ENCODE measurements at places on chromosomes 1 and 21.
A peak's percentile ranks its signal among the peaks of the same experiment; 100 is the strongest.

DNA sequence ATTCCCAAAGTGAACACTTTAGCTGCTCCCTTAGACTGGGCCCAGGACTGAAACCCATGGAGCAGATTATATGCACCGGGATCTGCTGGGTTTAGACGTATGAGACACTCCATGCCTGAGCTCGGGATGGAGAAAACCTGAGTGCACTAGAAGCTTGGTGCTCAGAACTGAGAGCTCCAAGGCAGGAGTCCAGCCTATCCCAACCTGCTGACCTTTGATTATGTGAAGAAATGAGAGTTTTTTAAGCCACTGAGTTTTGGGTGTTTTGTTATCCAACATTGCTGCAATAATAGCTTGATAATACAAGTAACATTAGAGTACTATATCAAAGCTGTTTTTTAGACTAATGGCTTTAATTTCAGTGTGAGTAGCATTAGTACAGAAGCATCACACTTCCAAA, 131.5 kb upstream of the KCNK1 start:
- no peak for DNase-seq

DNA sequence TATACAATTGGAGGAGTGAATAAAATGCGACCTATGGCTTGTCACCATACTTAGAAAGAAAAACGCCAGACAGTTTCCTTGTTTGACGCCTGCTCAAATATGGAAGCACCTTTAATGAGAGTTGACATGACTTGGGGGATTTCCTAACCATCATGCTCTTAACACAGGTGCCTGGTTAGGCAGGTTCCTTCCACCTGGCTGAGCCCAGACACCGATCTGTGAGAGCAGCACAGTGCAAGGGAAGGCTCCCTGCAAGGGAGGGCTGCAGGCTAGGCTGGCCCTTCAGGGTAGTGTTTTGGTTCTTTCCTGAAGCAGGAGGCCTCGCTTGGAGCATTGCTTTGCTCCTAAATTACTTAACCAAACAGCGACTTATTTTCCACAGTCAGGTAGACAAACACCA, 24.6 kb upstream of the KLHDC8A start:
- DNase-seq, result no peak

DNA sequence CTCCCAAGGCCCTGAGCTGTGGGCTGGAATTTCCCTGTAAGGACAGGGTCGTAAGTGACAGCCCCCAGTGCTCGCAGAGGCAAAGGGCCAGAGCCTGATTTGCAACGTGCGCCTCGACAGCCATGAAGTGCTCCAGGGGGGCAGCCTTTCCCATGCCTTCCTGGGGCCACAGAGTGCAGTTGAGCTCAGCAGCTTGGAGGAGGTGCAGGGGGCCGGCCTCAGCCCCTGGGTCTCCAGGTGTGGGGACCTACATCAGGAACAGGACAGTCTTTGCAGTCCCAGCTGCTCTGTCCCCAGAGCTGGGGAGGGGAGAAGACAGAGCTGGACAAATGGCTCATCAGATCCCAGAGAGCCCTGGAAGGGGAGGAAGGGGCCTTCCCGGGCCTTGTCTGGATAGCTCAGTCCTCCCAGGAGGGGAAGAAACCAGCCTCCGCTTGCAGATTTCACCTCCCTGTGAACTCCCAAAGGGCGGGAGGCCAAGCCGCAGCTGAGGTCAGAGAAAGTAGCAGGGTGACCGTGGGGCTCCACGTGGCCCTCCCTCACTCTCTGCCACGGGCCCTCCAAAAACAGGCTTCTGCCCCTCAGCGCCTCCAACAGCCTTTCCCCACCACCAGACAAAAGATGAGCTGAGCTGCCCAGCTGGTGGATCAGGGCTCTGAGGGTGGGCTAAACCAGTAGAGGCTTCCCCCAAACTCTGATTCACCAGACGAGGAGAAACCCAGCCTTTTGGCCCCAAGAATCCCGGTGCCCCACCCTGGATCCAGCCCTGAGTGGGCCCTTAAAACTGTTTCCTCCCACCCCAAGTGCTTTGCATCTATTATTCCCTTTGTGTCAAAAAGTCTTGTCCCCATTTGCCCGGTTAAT, 76.5 kb downstream of the DHRS3 start:
- DNase-seq, result no peak

GRCh38 chr1:89023026-89023425, 360 bp upstream of the GBP3 start:
- DNase-seq, result no peak

- no peak for DNase-seq
Measured at GRCh38 chr1:171998711-171999110, 157.4 kb downstream of the DNM3 start.

GRCh38 chr1:111449703-111450017, 396 bp downstream of the ATP5PB start:
- no peak for DNase-seq

DNA sequence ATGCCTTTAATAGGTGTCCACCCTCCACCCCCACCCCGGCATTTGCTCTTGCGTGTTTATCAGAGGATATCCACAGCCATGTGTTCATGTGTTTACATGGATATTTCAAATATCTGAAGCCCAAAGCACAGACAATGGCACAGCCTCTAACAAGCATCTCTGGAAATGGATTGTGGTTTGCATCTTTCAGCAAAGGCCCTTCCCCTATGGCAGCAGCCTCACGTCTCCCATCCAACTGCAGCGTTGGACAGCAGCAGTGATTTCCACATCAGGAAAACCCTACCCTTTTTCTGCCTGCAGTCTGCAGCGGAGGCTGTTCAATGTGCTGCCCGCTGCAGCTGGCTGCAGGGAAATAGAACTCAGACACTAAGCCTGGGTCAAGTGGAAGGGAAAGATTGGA, 1.6 kb downstream of the RASSF5 start:
- DNase-seq, result no peak

GRCh38 chr1:223257856-223258550, 106.0 kb downstream of the SUSD4 start:
- no peak for DNase-seq

DNA sequence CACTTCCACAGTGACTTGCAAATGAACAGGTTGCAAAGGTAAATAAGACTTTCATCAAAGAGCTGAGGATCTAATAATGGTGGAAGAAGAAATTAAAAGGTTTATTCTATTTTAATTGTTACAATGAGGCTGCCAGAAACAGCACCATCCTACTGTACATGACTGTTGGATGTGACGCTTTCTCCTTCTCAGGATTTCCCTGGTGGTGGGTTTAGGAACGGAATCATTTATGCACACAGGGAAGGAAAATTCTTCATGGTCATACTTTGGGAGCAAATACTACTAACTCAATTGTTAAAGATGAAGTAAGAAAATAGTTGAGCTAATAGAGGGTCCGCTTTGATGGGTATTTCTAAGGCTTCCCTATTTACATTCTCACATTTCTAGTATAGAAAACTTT, 22.2 kb upstream of the LYPLAL1 start:
- no peak for DNase-seq

GRCh38 chr1:22141554-22142314, 1.2 kb downstream of the WNT4 start:
- DNase-seq, result no peak

GRCh38 chr1:59243550-59243949, 53.3 kb upstream of the FGGY start:
- DNase-seq, result no peak

- DNase-seq, result no peak
Measured at GRCh38 chr1:27563591-27564471, 40.1 kb downstream of the AHDC1 start.

DNA sequence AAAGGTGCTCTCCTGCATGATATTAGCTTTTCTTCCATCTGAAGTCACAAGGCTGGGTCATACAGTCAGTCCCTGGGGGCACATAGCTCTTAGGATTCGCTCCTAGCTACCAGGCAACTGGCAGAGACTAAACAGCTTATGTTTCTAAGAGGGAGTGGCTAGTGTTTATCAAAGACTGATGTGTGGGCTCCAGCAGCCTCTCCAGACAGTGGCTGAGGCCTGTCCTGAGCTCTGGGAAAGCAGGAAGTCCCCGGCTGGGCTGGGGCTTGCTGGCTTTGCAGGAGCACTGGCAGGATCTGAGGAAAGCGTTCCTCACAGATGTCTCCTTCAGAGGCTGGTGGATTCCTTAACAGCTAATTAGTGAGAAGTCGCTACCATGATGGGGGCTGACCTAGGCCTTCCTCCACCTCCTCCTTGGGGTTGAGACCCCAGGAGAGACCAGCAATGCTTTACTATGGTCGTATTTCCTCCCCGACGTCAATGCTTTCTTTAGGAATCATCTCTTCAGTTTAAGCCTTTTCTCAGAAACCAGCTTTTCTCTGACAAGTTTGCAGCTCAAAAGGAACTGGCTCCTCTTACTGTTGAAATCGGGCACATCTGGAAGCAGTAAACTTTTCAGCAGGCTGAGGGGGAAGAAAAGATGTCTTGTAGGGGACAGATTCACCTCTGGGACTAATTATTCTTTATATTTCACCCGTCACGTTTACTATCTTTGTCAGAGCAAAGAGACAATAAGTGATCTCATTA, 33.5 kb upstream of the HHAT start:
- no peak for DNase-seq

GRCh38 chr1:38336961-38337360, 290.4 kb upstream of the POU3F1 start:
- no peak for DNase-seq

GRCh38 chr1:217272385-217272784, 358.5 kb downstream of the GPATCH2 start:
- DNase-seq, result no peak

DNA sequence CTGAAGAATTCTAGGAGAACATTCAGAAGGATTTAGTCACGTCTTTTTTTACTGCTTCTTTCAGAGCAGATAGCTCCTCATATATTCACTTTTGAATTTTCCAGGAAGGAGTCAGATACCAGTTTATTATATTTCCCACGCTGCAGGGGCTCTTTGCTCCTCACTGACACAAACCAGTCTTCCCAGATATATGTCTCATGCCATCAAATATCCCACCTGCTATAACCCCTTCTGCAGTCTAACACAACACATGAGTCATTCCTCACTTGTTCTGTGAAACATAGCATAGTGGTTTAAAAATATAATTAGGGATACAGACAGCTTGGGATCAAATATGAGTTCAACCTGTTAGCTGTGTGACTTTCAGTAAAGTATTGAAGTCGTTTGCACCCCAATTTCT, 251.7 kb upstream of the DPYD start:
- DNase-seq, result no peak

- no peak for DNase-seq
Measured at GRCh38 chr1:86774305-86775295, 70.2 kb downstream of the SH3GLB1 start.

DNA sequence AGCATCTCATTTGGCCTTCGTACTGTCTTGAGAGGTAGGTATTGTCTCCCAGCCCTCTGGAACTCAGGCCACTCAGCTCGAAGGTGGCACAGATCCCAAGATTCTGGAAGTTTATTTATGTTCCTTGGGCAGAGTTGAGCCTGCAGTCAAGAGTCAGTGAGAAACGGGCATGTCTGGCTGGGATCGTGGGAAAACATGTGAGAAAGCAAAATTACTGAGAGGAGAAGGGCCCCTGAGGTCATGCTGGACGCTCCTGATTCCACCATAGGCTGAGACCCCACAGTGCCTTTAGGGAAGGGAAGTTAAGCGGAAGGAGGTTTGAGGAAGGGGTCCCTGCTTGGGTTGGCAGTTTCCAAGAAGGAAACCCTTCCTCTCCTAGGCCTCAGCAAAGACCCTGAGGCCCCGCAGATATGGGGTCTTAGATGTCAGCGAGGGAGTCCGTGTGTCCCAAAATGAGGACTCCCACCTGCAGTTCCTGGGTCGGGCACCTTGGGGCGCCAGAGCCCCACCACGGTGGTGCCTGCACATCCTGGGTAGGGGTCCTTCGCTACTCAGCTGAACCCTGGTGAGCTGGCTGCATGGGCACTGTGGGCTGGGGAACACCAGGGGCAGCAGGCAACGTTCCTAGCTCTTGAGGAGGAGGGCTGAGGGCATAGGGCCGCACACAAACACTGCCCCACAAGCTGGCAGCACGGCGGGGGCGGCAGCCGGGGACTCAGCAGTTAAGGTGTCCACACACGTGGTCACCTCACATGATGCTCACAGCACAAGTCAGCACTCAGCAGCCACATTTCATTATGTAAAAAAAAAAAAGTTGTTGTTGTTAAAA, 12.3 kb upstream of the SEMA4A start:
- no peak for DNase-seq

GRCh38 chr1:240109920-240110636, 18.4 kb downstream of the FMN2 start:
- DNase-seq, result no peak

DNA sequence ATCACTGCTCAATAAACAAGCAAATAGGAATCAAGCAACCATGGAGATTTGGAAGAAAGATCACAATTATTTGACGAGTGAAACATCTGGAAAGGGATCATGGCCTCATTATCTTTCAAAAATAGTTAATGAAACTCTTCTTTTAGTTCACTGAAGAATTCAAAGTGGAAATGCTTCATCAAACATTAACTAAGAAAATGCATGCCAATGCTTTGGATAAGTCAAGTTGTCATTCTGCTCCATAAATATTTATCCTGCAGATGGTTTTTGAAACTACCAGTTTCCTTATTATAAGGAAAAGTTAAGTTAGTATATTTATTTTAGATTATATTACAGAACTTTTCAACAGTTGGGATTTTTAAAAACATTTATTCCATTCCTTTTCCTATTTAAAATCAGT, 206.5 kb upstream of the ADGRL2 start:
- DNase-seq, result no peak

- DNase-seq, result peak; percentile 21
Measured at GRCh38 chr1:229342656-229343569, at the start of gene CCSAP. CCSAP (minus strand) TSS chr1:229343047; CDS start chr1:229342465, 582 bp downstream.

GRCh38 chr1:100377590-100378361, 25.5 kb downstream of the CDC14A start:
- no peak for DNase-seq

GRCh38 chr1:60732977-60733401, 349.4 kb upstream of the NFIA start:
- no peak for DNase-seq

GRCh38 chr1:224734261-224734935, 118.3 kb downstream of the CNIH3 start:
- DNase-seq, result no peak

DNA sequence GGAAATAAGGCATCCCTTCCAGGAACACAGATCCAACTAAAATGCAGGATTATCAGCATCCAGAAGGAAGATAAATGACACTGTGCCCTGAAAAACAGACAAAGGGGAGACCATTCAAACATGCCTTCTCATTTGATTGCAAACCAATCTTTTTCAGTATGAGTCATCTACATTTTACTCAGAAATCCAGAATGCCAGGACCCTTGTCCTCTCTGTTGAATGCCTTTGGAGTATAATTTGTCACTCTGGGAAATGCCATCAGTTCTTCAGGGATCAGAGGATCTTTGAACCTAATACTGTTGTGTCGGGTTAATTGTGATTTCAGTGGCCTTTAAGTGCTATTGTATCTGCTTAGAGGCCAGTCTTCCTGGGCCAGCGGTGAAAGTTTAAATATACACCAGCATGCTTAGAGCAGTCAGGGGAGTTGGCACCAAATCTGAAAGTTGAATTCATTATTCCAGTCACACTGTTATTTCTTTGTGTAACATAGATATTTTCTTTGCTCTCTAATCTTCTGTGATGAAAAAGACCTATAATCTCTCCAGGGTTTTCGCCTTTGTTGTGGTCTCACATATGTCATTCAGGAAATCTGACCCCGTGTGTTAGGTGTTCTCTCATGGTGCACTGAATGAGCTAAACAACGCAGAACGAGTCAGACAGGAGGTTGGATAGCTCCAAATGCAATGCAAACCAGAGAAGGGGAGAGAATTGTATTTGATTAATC, 364.8 kb upstream of the SGIP1 start:
- DNase-seq, result no peak

GRCh38 chr1:238892612-238893011, 493.8 kb upstream of the CHRM3 start:
- DNase-seq, result no peak

All from stimulated activated CD8-positive, alpha-beta memory T cell treated with anti-CD3 and anti-CD28 coated beads, Interleukin-7, amount 100 ng/mL, for 1 hour (primary cell).